Transverse colon (tissue), 4 donors: ENCODE measurements at places on chromosomes 7 and 10. TPM values are rescaled to one million over a fixed set of nuclear protein-coding genes. Genes with fewer than 3 reads are reported as not detected.

Gene JAZF1
- total RNA-seq: 11.0 TPM

- peak; percentile 34 for DNase-seq
Measured at GRCh38 chr10:28375399-28376354, 72.8 kb upstream of the MPP7 start.

- DNase-seq: no peak
Measured at GRCh38 chr10:4431114-4431863, 394.7 kb upstream of the AKR1E2 start.

Gene EZH2
- total RNA-seq: 6.0 TPM

- peak; percentile 21 for DNase-seq
Measured at GRCh38 chr7:44431091-44431608, 59.3 kb downstream of the NUDCD3 start.

DNA sequence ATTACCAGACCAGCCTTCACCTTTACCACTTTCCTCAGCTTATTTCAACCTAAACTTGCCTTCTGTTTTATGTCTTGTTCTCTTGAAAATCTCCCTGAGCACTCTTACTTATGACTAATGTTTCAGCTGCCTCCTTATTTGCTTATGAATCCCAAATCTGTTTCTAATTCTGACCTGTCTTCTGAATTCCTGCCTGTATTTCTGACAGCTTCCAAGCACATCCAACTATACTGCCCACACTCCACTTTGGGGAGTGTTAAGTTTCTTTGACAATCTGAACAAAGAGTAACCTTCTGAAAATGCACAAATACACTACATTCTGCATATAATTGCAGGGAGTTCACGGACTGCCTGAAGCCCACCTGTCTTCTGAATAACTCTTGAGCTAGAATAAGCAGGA lies 48.7 kb downstream of the ARMC3 start:
- no peak for DNase-seq
